ENCODE measurements at places on chromosomes 16 and 17.

GRCh38 chr17:40075201-40075941, 12.6 kb downstream of the THRA start:
- DNase-seq = peak; percentile 30

GRCh38 chr16:80683646-80684045, 120.8 kb downstream of the CDYL2 start:
- DNase-seq = no peak

DNA sequence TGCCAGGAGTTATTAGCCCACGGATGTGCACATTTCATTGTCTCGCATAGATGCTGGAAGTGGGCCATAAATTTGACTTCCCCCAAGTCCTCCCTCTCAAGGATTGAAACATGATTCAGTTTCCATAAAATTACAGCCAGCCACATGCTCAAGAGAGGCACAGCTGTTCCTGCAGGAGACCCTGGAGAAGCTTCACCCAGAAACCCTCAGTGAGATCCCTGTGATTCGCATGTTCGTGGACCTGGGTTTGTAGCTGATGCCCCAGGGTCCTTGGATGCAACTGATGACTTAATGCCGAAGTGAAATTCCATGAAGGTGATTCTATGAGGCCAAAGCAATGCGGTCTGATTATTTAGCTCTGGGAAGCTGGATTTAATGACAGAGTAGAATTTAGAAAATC, 24.7 kb upstream of the AQP8 start:
- no peak for DNase-seq

DNA sequence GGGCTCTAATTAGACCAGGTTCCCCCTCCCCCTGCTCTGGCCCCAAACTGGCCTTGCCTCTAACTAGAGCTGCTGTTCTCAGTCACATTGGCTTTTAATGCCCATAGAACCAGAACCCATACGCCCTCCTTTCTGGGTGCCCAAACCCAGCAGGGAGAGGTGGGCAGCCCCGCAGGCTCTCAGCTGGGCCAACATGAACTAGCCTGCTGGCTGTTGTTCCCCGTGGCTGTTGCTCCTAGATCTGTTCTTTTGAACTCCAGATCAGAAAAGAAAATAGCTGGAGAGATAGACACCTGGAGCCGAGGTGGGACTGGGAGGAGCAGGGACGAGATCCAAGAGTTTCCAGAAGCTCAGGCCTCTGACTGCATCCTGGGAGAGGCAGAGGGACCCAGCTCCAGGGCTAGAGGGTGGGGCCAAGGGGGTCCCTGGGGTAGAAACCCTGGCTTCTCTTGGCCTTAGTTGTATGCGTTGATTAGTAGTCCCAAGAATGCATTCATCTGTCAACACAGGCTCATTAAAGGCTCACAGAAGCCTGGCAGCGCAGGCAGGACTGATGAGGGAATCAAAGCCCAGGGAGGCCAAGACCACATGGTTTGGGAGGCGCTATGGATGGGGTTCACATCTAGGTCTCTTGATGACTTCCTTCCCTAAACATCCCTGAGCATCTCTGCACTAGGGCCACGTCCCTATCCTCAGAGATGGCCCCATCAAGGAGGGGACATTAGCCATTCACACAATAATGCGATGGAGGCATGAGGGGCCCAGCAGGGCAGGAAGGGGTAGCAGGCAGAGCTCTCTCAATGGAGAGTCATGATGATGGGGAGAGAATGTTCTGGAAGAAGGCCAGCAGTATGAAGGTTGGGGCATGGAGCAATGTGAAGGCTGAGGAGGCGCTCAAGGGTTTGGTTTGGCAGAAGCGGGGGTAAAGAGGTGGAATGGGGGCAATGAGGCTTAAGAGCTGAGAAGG, 1.3 kb upstream of the CPSF4L start:
- DNase-seq = no peak

GRCh38 chr17:50620858-50621257, 13.8 kb upstream of the ABCC3 start:
- DNase-seq = no peak

DNA sequence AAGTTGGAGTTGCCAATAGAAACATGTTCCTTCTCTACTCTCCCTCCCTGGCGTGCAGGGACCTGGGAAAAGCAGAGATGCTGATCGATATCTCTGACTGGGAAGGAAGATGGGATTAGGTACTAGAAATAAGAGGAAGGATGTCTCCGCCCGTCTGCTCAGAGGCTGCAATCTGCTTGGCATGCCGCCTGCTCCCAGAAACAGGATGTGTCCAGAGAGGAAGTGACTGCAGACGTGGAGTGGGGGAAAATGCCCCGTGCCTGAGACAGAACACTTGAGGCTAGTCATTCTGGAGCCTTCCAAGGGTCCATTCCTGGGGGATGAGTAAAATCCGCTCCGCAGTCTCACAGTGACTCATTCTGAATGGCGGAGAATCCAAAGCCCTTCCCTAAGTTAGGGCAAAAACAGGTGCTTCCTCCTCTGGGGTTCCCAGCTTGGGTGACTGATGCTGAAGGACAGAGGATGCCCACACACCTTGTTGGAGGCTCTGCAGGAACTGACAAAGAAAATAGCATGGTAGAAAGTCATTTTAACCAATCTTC, 45.0 kb upstream of the SMURF2 start:
- no peak for DNase-seq

- no peak for DNase-seq
Measured at GRCh38 chr16:26983426-26983825, 83.3 kb upstream of the C16orf82 start.
